Naive thymus-derived CD8-positive, alpha-beta T cell (primary cell): ENCODE measurements at places on chromosomes 7 and 10.

DNA sequence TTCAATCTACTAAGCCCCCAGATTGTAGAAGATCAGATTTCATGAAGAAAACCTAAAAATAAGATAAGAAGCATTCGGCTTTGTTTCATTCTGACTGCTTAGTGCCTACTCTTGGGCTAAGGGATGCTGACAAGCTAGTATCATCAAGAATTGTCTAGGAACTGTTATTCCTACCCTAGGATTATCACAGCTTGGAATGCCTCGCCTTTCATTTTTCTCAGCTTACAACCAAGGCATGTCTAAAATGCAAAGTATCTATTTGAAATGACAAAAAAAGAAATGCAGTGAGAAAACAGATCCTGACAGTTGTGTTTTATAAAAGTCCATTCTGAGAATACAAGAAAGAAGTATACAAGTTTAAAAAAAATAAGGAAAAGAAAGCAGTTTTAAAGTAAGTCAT, 441.0 kb downstream of the KCNMA1 start:
- no peak for DNase-seq

DNA sequence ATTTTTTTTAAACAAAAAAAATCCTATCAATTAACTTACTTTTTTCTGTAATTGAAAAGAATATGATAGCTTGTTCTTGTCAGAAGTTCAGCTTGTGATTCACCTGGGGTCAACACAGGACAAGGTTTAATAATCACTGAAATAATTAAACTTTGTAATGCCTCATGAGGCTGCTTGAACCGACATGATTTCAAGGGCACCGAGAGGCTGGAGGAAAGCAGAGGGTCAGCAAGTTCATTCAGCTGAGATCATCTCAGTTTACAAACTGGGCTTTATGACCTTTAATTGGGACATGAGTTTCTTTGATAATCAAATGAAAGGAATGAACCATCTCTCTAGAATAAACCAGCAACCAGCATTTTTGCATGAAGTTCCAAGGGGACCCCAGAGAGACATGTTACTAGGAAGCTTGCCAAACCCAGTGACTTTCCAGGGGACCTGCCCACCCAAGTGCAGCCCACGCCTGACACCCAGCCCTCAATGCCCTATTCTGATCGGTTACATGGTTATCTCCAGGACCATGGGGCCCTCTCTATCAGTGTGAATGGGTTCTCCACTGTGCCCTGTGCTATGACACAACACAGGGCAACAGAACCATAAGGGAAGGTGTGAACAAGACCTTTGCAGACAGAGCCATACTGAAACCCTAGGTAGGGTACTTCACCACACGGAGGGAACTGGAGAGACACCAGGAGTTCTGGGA, 7.8 kb upstream of the CYP3A4 start:
- DNase-seq: no peak

DNA sequence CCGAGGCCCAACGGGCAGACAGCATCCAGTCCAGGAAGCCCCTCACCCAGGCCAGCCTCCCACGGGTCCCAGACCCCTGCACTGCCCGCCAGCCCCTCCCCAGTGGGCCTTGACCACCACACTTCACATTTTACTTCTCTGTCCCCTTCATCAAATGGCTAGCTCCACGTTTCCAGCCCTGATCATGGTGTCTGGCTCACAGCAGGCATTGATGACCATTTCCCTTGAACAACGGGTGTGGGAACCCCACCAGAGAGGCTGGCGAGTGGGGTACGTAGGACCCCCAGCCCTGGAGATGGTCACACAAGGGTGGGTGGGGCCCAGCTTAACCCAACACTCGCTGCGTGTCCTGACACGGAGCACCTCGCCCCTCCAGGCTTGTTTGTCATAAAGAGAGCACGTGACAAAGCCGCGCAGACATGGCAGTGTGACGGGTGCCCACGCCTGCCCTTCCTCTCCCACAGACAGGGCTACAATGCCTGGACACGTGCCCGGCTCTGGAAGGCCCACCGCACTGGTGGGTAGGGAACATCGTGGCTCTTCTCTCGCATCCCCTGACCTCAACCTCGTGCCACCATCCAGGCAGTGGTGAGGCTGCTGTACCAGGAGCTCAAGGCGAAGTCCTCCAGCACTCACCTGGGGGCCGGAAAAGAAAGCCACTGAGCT, 267.7 kb downstream of the MAD1L1 start:
- no peak for DNase-seq

GRCh38 chr10:48541144-48541795, 63.6 kb downstream of the ARHGAP22 start:
- no peak for DNase-seq

GRCh38 chr10:92490387-92490786, 83.5 kb downstream of the IDE start:
- no peak for DNase-seq
